ENCODE measurements at places on chromosomes 3 and 15.
A peak's percentile ranks its signal among the peaks of the same experiment; 100 is the strongest.

DNA sequence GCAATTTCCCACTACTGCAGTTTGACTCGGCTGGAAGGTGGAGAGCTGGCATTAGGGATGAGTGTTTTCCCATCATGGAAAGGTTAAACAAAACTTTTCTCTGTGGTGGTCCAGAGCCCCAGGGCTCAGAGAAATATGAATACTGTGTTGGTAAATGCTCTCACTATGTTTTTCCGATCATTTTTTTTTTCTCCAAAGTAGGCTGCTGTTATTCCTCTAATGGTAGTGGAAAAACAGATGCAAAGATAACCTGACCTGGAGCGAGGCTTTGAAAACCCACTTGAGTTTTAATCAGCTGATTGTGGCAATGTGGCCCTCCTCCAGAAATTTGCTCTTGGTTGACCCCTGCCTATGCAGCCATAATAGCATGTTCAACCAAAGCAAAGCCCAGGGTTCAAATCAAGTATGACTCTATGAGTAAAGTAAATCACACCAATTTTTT is 320.8 kb upstream of the CTNNB1 start:
- no peak for DNase-seq

- no peak for DNase-seq
Observed at GRCh38 chr15:68057758-68058157, 3.6 kb downstream of the PIAS1 start.

DNA sequence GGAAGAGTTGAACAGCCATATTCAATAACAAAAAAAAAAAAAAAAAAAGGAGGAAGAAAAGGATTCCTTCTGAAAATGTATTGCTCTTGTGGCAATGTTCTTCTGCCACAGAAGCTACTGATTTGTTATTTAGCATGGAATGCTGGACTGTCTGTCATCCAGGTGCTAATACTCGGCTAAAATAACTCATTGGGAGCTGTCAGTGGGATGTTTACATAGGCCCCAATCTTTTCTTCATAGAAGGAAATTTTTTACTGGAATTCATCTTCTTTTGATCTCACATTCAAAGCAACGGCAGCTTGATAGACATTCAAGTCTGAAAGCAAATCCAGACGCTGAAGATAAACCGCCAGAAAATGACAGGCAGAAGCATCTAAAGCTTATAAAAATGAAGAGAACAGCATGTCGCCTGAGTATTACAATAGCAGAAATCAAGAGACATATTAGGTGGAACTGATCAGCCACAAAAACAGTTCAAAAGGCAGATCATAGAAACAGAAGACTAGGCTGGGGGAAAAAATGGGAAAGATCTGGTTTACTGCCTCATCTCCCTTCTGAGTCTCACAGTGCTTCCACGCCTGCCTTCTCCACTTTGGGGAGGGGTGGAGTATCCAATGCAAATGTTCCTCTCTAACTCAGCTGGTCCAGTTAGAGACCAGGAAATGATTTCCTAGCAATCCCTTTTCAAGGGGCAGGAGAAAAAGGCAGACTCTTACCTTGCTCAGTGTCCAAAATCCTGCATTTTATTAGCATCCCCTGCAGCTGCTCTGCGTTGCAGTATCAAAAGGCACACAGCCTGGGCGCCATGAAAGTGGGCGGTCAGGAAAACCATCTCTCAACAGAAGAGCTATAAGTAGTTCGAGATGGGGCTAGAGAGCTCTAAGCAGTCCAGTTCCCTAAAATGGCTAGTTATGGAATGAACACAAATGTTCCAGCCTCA is 451.9 kb downstream of the FOXP1 start:
- DNase-seq = no peak

- DNase-seq = no peak
Observed at GRCh38 chr3:156847752-156848448, 21.7 kb downstream of the LEKR1 start.

GRCh38 chr15:76730262-76730661 is 174.9 kb downstream of the SCAPER start:
- no peak for DNase-seq

DNA sequence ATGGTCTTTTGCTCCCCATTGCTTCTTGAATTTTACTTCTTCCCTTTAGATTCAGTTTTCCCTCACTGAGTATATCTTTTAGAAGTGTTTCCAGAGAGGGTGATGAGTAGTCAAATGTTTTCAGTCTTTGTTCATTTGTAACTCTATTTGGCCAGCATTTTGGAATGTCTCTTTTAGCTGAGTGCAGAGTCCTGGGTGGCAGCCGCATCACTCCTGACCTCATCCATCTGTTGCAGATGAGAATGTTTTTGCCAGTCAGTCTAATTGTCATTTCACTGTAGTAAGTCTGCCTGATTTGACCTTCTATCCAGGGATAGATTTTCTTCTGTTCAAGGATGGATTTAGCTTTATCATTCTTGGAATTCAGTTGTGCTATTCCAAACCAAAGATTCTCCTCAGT is 7.3 kb downstream of the SRPRB start:
- DNase-seq = no peak

DNA sequence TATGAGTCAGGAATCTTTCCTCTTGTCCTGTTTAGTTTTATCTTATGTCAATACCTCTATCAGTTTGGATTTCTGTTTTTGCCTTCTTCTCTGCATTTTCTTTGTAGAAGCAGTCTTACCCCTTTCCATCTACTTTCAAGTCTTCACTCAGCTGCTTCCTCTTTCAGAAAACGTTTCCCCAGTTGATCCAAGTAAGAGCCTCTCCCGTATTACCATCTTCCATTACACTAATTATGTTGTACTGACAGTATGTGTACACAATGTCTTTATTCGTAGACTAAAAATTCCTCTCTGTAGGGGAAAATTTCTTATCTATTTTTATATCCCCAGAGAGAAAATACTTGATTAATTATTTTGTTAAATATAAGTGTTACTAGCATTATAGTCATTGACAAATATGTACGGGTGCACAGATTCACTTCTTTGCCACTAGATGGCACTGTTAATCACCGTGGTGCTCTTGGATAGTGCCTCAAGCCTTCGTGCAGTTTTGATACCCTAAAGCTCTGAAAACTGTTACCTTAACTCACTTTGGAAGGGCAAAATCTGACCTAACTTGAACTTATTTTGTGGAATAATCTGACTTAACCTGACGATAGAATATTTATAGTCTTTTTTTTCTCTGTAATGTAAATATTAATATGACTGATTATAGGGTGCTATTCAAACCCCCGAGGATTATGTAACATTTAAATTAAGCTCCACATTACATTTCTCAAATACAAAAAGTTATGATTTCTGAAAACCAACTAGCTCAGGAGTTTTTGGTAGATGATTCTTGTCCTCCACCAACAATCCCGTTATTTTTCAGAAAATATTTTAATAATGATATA is 74.2 kb upstream of the POU1F1 start:
- DNase-seq = no peak

DNA sequence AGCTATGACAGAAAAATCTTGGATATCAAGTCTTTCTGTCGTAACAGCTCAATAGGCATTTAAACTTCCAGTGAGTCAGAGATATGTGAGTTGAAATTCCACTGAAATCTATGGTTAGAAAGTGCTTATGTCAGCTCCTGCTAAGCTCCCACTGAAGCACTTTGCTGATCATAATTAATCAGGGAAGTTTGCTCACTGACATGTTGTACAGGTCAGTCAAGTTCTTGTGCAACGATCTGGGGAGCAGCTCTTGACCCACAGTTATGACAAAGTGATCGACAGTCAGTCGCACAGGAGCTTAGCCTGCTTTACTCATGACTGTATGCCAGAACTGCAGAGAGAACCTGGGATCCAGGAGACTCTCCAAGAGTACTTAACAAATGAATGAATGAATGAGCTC is 453.5 kb downstream of the SOX2 start:
- no peak for DNase-seq

- DNase-seq = no peak
Observed at GRCh38 chr3:154852515-154852914, 227.6 kb upstream of the MME start.

DNA sequence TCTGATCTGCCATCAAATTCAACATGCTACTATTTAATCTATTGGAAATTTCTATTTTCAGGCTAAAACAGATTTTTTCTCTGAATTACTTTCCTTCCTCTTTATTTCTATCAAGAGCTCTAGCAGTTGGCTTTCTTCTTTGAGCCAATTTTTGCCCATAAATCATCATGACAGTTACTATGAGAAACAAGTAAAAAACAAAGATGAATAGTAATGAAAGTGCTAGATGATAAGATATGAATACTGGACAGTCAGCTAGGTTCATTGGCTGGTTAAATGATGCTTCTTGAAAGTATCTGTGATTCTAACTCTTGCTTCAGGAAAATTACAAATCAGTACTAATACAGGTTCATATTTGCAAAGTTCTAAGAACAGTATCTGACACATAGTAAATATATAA is 38.6 kb upstream of the NANOGP8 start:
- DNase-seq = no peak

GRCh38 chr3:111249421-111249820 is 177.8 kb downstream of the NECTIN3 start:
- DNase-seq = no peak

GRCh38 chr3:167067787-167068161 is 312.3 kb downstream of the ZBBX start:
- no peak for DNase-seq

DNA sequence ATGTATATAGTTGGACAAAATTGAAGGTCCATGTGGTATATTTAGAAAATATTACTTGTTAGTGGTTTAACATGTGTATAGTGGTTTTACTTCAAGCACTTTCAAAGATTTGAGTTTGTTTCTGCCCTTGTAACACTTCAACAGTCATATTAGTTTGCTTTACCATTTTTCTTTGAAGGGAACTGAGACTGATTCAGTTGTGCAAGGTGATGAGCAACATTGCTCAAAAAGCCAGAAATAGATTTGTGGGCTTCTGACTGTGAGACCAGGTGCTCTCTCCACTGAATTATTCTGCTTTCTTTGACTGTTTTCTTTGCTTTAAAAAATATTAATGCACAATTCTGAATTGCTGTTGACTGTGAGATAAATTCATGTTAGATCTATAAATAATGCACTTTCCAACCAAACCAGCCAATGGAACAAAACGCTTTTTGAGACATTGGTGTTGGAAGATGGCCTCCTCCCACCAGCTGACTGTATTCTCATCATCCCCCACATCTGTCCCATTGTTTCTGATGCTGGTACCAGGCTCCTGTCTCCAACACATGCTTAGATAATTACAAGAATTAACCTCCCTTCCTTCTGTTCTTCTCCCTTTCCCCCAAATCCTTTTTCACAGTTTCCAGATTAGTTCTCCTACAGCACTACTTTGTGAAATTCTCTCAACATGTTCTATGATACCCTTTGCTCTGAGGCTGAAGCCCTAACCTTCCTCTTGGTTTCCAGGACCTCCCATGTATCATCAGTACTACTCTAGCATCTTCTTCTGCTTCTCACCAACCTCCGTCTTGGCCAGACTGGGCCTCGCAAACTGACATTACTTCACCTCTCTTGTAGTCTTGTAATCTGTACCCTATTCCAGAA is 27.9 kb downstream of the PLCL2 start:
- no peak for DNase-seq

GRCh38 chr3:6622260-6622659 is 238.7 kb upstream of the GRM7 start:
- DNase-seq = no peak

DNA sequence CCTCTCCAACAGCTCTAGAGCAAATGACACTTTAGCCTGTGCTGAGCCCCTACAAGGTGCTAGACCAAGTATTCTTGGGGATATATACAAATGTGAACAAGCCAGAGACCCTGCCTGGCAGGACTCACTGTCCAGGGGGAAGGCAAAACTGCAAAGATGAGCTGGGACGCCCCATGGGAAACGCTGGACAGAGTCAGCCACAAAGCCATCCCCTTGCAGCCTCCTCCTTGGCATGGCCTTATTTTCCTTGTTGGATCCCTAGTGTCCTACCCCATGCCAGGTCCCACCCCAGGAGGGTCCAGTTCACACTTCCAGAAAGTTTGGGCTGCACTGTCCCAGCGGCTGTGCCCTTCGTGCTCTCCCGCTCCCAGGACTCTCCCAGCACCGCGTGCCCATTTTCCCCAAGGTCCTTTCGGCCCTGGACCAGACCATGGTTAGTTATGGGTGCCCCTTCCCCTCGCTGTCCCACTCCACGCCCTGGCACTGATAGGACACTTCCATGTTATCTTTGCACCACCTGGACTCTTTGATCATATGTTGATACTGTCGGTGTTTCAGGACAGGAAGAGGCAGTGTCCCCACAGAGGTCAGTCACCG is 5.8 kb upstream of the NRROS start:
- no peak for DNase-seq

GRCh38 chr15:94229591-94230369 is 1.6 kb upstream of the MCTP2 start:
- DNase-seq = peak; percentile 39

GRCh38 chr3:36408146-36408545 is 27.8 kb downstream of the STAC start:
- DNase-seq = no peak

- no peak for DNase-seq
Observed at GRCh38 chr3:10140996-10141546, 507 bp upstream of the VHL start.

DNA sequence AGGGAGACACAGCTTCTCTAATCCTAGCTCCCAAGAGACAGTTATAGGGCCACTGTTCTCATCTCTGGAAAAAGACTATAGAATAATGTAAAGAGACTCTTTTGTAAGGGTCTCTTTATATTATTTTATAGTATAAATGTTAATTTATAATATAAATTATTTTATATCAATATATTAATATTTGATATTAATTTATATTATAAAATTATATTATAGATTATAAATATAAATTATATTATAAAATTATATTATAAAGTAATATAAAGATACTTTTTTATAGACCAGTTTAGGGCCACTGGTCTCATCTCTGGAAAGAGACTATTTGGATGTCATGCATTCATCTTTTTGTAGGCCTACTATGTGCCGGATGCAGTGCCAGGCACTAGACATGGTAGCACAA is 53.9 kb downstream of the SV2B start:
- DNase-seq = no peak

DNA sequence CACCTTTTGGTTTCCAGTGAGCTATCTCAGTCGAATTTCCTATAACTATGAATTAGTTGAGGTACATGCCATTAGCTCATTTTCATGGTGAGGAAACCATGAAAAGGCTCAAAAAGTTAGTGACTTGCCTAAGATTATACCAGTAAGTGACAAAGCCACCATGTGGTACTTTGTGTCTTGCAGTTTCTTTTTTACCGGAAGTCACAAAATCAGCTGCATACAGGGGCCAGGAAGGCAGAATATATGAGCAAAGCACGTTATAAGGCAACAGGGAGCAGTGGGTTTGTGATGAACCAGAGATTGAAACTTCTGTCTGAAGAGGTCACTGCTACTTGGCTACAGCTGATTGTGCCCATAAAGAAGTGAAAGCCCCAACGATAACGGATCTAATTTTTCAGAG is 50.3 kb downstream of the CMTM8 start:
- DNase-seq = no peak

DNA sequence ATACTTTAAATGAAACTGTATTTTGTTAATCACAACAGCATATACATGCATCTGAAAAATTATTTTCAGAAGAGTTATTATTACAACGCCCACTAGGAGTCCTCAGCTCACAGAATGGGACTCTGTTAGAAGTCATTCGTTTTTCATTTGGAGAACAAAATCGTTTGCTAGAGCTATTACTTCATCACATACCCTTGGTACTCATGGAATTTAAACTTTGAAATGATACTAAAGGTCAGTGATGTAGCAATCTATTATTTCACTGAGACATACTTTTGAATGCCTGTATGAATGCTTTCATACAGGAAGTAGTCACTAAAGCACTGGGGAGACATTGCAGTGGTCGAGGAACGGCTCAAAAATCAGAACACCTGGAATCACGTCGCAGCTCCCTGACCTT is 198.1 kb downstream of the MBNL1 start:
- no peak for DNase-seq
